ENCODE measurements at places on chromosomes 3 and 15.

DNA sequence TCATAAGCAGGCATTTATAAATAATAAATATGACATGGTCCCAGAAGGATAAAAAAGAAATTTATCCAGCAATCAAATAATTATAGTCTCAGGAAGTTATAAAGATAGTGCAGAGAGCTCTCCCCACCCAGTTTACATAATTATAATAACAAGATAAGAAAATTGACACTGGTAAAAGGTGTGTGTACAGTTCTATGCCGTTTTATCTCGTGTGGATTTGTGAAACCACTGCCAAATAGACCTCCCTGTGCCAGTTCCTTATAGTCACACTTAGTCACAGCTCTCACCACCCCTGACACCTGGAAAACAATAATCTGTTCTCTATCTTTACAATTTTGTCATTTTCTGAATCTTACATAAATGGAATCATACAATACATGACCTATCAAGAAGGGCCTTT lies 320.1 kb downstream of the KBTBD8 start:
- DNase-seq, result no peak

DNA sequence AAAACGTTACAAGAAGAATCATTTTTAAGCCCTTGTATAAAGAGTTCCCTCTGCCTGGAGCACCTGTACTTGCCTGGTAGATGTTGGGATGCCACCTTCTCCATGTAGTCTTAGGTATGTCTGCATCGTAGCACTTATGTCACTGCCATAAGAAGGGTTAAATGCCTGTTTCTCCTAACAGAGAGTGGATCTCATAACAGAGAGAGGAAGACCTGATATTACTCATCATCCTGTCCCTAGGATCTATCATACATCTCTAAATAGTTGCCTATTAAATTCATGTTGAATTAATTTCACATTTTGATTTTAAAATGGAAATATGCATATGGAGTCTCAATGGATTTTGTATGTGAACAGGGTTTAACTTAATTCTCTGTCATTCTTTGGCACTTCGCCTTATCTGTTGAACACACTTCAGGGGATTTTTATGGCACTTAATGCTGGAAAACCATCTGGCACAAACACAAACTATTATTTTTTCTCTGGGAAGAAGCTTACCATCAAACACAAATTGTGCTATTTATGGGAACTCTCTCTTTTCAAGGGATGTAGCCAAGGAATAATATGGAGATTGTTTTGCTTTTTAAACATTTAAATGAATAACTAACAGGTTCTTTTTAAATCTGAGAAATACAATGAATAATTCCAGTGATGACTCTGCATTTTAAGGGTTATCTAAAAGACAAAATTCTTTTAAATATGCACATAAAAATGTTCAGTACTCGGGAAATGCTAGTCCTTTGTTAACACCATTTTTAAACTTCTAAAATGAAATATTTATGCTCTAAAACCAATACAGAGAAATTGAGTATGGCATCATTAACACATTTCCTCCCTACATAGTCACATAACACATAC lies 230.7 kb downstream of the ZNF385D start:
- no peak for DNase-seq

DNA sequence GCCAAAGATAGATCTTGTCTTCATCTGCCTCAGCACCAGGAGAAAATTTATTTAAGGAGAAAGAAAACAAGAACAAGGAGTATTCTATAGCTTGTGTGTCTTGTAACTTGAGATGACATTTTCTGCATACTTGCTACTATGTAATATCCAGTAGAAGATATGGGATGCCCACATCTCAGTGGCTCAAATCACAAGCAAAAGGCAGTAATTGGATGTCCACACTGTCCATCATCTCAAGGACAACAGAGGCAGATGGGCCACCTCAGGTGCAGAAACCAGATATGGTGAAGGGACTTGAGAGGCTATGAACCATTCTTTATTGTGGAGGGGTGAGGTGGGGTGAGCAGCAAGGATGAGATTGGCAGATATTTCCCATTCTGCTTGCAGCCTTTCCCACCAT lies 309.0 kb downstream of the GBE1 start:
- no peak for DNase-seq

- DNase-seq, result no peak
Observed at GRCh38 chr3:146203776-146204175, 42.8 kb upstream of the PLOD2 start.

- DNase-seq, result no peak
Observed at GRCh38 chr3:172209333-172210321, 170.2 kb downstream of the FNDC3B start.

All from hepatic stellate cell (primary cell).